NCI-H1694 (cell line): ENCODE measurements at places on chromosomes 5 and 9.
A peak's percentile ranks its signal among the peaks of the same experiment; 100 is the strongest.

DNA sequence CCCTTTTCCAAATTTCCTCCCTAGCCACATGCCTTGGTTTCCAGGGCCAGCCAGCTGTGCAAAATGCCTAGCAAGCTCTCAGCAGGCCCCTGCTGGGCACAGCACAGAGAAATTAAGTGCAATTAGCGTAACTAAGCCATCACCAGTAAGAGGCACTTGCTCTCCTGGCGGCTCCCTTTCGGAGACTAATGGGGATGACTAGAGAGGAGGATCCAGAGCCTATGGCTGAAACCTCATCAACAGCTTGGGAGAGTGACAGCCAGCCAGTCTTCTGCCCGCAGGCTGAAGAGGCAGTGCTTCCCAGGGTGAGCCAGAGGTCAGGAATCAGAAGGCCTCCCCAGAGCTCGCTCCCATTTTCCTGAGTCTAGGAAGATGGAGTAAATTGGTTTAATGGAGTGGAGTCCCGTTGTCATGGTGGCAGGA lies 108.4 kb downstream of the KCNIP1 start:
- peak; percentile 23 for DNase-seq

GRCh38 chr9:122820490-122820845 lies 7.9 kb downstream of the PDCL start:
- no peak for DNase-seq

GRCh38 chr5:176513788-176514187 lies 23.4 kb downstream of the RNF44 start:
- no peak for DNase-seq

GRCh38 chr5:177447611-177448243 lies 1.1 kb downstream of the PRR7 start:
- no peak for DNase-seq

DNA sequence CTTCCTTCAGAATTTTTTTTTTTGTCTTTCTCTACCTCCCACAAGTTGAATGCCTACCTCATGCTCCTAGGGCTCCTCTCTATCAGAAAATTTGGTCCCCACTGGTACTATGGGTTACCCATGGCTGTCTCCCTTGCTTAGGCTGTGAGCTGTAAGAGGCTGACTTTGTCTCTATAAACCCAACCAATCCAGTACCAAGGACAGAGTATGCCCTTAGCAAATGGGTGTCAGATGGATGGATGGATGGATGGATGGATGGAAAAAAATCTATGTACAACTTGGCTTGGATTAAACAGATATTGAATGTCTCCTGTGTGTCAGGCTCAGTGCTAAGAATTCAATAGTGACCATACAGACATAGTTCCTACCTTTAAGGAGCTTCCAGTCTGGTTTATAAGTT lies 398.2 kb upstream of the TRPC7 start:
- no peak for DNase-seq

GRCh38 chr9:137434498-137435380 lies 6.4 kb downstream of the ENTPD8 start:
- no peak for DNase-seq

- no peak for DNase-seq
Measured at GRCh38 chr9:6870650-6871477, 113.1 kb downstream of the KDM4C start.

DNA sequence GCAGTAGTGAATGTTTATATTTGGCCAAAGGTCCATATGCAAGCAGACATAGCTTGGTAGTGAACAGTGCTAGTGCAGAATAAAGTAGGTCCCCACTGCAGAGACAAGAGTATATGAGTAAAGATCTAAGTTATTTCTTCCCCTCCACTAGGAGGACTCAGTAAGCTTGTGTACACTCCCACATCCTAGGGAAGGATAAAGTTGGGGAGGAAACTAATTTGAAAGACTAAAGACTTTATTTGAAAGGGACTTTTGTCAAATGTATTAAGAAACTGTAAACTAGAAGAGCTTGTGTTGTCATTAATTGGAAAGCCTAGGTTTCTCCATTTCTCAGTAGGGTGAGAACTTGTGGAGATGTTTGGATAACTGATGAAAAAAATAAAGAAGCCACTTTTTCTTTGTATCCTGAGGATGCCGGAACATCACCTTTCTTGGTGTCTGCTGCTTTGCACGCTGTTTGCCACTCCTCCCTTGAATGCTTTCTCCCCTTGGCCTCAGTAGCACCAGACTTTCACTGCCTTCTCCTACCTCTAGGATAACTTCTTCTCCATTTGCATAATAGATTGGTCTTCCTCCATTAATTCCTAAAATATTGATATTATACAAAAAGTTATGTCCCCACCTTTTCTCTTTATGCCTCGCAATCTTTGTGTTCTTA lies 329.0 kb downstream of the PARP8 start:
- no peak for DNase-seq

- DNase-seq: no peak
Measured at GRCh38 chr9:114756920-114757319, 48.9 kb downstream of the TNFSF15 start.

GRCh38 chr5:137696481-137696880 lies 39.4 kb downstream of the KLHL3 start:
- no peak for DNase-seq

GRCh38 chr5:40474250-40474649 lies 205.5 kb upstream of the PTGER4 start:
- DNase-seq: no peak
